ENCODE measurements at places on chromosomes 16 and 17.

GRCh38 chr17:8593830-8594229 is 36.7 kb downstream of the MYH10 start:
- no peak for DNase-seq

- peak; percentile 35 for DNase-seq
Measured at GRCh38 chr16:3182608-3183444, 5.2 kb upstream of the OR1F1 start.

DNA sequence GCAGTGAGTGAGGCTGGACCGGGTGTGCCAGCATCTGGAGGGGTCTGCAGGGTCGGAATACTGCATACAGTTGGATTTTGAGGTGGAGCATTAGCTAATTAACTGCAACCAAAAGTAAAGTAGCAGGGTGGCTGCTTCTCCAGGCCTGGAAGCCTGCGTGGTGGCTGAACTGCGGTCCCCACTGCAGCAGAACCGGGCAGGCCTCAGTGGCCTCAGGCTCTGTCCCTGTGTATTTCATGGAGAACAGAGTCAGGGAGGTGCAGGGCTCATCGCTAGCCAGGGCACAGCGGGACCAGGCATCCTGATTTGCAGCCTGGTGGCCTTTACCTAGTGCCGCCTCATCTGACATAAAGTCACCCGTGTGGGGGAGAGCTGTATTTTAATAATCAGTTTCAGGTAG is 131.9 kb downstream of the RPTOR start:
- no peak for DNase-seq

DNA sequence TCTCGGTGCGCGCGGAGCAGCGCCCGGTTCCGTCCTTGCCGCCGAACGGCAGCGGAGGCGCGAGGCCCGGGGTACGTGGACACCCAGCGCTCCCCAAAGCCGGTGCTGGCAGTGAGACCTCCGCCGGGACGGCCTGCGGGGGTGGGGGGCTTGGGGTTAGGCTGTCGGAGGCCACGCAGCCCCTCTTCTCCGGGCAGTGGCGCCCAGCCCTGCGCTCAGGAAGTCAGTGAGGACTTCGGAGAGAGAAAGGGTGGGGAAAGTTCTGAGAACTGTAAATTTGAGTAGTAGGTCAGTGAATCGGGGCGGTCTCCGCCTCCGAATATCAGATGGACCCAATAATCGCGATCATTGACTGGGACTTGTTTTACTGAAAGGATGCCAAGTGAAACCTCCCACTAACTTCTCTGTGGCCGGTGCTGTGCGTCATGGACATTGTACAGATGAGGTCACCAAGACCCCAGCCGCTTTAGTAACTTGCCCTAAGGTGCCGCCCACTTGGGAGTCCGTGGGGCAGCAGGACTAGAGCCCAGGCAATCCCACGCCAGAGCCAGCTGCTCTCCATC is 468 bp downstream of the IL4R start:
- DNase-seq, result peak; percentile 24

GRCh38 chr17:29757788-29758187 is 135.1 kb upstream of the CORO6 start:
- no peak for DNase-seq

DNA sequence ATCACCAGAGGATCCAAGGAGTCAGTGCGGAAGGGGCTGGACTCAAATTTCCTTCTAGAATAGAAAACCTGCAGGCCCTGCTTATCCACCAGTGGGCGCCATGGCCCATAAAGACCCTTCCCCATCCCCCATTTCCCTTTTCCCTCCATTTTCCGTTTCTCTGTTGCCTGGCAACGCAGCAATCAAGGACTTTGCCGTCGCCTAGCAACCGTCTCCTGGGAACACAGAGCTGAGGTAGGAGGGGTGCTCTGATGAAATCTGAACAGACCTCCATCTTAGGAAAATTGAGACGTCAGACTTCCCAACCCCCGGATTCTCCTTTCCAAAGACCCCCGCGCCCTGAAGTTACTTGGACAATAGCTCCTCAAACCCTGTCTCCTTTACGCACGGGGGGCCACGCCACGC is 5.7 kb downstream of the DLG4 start:
- DNase-seq, result peak; percentile 75

GRCh38 chr17:50689251-50689650 is 18.5 kb downstream of the ANKRD40 start:
- DNase-seq, result no peak

DNA sequence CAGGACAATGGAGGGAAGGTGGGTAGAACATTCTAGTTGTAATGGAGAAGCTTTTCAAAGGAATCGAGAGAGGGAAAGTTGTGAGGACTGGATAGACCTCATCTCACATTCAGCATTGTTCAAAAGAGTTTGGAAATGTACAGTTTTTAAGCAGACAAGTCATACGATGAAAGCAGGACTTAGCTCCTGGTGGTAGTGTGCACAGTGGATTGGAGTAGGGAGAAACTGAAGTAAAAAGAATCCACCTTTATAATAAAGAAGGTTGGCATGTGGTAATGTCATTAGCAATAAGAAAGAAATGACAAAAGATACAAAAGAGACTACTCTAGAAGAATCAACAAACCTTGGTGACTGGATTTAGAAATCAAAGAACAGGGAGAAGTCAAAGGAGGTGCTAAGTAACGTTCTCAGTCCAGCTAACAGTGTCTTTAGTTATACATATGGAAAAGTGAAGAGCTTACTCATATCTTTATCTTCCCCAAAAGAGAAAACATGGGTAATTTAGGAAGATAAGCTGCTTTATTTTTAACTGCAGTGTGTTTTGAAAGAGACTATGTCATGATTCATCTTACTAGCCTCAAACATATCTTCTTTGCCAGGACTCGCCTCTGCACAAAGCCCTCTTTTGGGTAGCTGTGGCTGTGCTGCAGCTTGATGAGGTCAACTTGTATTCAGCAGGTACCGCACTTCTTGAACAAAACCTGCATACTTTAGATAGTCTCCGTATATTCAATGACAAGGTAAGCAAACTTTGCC is 18.7 kb upstream of the EVI2A start:
- DNase-seq, result no peak

DNA sequence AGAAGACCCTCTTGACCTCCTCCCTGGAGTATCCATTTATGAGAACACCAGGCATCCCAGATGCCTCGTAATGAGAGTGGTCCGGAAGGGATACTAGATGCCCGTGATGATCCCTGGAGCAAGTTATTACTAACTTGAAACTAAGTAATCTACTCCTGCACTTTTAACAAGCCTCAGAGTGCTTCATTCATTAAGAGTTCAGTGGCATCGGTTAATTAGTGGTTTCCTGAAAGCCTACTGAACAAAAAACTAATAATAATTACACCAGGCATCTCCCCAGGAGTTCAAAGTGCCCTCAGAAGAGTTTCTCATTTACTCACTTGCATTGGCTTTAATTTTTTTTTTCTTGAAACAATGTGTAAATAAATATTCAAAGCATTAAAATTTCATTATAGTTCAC is 22.2 kb downstream of the ZNF75A start:
- no peak for DNase-seq

DNA sequence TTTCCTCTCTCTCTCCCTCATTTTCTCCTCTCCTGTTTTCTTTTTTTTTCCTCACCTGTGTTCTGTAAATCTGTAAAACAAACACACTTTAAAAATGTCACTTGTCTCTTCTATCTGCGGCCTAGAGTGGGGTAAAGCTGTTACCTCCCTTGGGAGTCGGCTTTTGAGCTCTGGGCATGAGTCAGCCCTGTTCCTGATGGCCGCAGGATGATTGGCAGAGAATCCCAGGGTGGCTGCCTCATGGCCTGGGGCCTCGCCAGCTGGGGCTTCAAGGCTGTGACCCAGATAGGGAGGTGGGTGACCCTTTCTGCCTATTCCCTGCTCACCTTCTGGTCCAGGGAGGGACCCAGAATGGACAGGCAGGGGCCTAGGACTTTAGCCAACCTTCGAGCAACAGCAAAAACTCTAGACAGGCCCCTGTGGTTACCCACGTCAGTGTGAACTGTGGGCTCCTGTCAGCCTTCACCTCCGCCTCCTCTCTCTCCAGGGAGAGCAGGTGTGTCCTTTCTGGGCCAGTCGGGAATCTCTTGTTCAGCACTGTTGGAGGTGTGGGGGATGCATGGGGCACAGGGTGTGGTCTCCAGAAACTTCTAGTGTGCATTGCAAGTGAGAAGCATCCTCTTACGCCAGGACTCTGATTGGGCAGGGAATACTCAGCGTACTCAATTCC is 87.4 kb downstream of the RAP1GAP2 start:
- no peak for DNase-seq

- no peak for DNase-seq
Measured at GRCh38 chr17:22570144-22570845, 878.0 kb downstream of the KCNJ18 start.

GRCh38 chr16:81239367-81240121 is 1.1 kb downstream of the BCO1 start:
- DNase-seq, result no peak

DNA sequence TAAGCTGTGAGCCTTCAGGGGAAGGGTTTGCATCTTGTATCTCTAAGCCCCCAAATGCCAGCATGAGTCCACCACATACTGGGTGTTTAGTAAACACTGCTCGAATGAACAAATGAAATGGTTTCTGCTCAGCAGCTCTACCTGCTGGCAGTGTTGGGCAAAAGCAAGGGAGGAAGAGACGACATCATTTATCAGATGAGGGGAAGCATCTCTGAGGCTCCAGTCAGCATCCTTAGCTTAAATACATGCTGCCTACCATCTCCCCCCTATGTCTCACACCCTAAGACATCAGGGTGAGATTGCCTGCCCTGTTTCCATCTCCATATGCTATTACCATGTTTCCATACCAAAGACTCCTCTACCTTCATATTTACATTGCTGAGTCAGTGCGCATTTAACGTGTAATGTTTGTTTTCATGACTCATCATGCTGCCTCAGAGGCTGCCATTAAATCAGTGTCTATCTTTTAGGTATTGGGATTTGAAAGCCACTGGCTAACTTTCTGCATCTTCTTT is 379.8 kb downstream of the UTP18 start:
- no peak for DNase-seq
